ENCODE measurements at places on chromosomes 1 and 21.

- no peak for DNase-seq
Measured at GRCh38 chr1:9900142-9901043, 9.7 kb downstream of the CTNNBIP1 start.

DNA sequence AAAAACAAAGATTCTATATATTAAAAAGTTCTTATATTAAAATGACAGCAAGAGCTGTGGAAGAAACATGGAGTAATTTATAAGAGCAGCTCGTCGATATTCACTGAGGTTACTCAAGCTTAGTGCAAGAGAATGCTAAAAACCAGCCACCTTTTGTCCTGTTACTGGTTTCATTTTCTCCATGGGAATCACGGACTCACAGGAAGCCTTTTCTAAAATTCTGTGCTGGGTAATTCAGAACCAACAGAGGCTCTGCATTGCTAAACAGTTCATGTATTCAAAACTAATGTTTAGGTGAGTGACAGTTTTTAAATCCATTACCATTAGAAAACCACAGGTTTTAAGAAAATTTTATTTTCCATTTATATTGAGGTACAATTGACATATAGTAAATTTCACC is 147.8 kb upstream of the MAP1LC3C start:
- DNase-seq, result no peak

- DNase-seq, result no peak
Measured at GRCh38 chr1:174660476-174660875, 212.7 kb downstream of the GPR52 start.

GRCh38 chr1:165924117-165924516 is 96.7 kb downstream of the UCK2 start:
- no peak for DNase-seq

- DNase-seq, result no peak
Measured at GRCh38 chr21:14120091-14120734, 90.5 kb downstream of the LIPI start.

DNA sequence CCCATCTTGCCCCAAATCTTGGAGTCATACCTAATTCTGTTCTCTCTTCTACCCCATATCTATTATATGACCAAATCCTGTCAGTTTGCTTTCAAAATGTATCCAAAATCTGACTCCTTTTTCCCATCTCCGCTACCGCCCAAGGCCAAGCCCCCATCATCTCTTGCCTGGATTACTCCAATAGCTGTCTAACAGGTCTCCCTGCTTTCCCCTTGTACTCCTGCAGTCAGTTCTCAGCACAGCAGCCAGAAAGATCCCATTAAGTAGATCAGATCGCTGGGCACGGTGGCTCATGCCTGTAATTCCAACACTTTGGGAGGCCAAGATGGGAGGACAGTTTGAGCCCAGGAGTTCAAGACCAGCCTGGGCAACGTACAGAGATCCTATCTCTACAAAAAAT is 19.8 kb downstream of the IQGAP3 start:
- DNase-seq, result no peak

GRCh38 chr1:64502931-64503330 is 33.0 kb downstream of the CACHD1 start:
- DNase-seq, result no peak

DNA sequence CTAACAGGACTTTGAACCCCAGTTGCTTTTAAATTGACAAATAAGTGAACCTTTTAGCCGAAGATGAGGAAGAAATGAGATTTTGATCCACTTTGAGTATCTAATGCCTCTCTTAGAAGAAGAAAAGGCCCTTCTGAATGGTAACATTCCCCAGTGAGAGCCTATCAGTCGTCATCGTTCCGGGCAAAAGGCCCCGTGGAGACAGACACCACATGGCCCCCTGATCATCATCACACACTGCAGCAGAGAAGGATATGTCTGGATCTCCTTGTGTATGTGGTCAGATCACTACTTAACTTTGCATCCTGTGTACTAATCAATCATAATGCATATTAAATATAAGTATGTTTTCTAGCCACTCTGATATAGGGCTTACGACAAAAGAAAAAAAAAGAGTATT is 87.3 kb upstream of the SMYD2 start:
- no peak for DNase-seq

DNA sequence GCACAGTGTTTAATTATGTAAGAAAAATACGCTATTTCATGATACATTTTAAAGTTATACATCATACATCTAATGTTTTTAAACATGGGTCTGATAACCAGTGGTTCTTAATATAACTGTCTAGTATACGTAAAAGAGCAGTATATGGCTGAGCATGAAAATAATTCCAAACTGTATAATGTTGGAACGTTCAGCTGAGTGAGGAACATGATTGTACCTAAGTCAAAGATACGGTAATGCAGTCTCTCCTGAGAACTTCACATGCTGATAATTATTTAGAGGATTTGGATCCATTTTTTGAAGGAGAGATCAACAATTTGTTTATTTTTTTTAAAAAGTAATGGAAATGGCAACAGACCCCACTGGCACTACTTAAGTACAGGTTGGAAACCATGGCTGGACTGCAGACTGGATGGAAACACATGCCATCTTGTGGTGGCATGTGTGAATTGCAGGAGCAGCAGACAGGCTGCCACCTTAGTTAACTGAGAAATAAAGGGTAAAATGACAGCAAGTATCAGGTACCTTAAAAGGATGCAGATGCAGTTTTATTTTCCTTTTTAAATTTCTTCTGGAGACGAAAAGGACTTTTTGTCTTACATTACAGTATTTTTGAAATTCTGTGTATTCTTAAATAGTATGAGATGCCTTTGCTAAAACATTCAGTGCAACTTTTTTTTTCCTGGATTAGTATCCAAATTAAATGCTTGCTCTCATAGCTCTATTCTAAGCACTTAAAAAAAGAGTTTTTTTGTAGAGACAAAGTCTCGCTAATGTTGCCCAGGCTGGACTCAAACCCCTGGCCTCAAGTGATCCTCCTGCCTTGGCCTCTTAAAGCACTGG is 73.8 kb downstream of the MTR start:
- DNase-seq, result peak; percentile 41
